Tibial nerve (tissue), 4 donors: ENCODE measurements at places on chromosomes 11 and 22.
A peak's percentile ranks its signal among the peaks of the same experiment; 100 is the strongest.

- H3K4me3 ChIP-seq: no peak overlapping the region
- no peak for DNase-seq
- H3K36me3 ChIP-seq: no peaks in the 10 kb centered on the region
- no peaks in the 10 kb centered on the region for H3K27me3 ChIP-seq
- no peak overlapping the region for H3K27ac ChIP-seq
Measured at GRCh38 chr22:17272511-17272991, 53.3 kb upstream of the ADA2 start.

- H3K4me3 ChIP-seq: peak overlapping the region; percentile 77
- no peaks in the 10 kb centered on the region for H3K27me3 ChIP-seq
- peaks cover 16% of the 10 kb centered on the region for H3K4me1 ChIP-seq
Measured at GRCh38 chr11:82899186-82899820, 927 bp downstream of the PRCP start.

DNA sequence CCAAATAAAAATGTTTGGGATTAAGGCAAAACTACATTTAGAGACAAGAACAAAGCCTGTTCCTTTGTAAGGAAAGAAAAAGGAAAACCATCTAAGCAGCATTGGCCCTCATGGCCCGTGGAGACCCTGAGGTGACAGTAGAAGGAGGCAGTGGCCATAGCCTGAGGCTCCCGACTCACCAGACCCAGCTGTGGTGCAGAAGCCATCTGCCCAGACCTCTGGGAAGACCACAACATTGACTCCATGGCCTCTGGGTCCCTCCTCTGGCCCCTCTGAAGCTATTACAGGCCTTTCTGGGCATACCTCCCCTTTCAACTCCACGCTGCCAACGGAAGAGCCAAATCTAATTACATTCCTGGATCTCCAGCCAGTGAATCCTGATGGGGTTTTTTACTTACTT lies 6.4 kb downstream of the PRAME start:
- no peaks in the 10 kb centered on the region for H3K27me3 ChIP-seq
- no peak overlapping the region for H3K27ac ChIP-seq
- H3K36me3 ChIP-seq: no peaks in the 10 kb centered on the region
- no peaks in the 10 kb centered on the region for H3K4me1 ChIP-seq
- no peak for DNase-seq
- no peak overlapping the region for H3K4me3 ChIP-seq

DNA sequence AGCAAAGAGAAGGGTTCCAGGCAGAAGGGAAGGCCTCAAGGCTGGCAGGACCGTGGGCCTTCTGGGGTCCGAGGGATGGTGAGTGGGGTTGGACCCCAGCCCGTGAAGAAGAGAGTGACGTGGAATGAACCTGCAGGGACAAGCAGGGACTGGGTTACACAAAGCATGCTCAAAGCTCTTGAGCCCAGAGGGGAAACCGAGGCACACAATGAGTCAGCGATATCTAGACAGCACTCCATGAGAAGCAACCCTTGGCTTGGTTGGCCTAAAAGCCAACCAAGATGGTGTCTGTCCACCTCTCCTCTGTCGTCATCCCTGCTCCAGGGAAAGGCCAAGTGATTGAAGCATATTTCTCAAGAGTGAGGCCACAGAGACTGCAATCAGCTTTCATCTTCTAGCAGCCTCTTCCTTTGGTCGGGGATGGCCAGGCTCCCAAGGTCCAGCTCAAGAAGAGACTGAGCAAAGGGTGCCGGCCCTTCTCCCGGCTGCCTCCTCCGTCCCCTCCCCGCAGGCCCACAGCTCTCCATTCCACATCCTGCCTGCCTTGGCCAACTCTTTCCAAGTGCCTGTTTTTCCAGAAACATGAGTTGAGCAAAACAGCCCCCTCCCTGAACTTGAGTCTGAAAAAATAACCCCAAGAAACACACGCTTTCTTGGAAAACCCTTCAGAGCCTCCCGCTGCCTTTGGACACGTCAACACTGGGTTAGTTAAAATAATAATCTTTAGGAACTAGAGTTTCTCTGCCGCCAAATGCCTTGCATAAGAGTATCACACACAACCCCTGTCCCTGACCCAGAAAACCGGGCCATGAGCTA lies 556.6 kb downstream of the MIAT start:
- peak overlapping the region; percentile 65 for H3K27ac ChIP-seq
- no peaks in the 10 kb centered on the region for H3K27me3 ChIP-seq
- H3K4me1 ChIP-seq: no peaks in the 10 kb centered on the region
- H3K4me3 ChIP-seq: no peak overlapping the region

- no peaks in the 10 kb centered on the region for H3K4me1 ChIP-seq
- no peaks in the 10 kb centered on the region for H3K27me3 ChIP-seq
- no peak for DNase-seq
- H3K4me3 ChIP-seq: no peak overlapping the region
- no peak overlapping the region for H3K27ac ChIP-seq
Measured at GRCh38 chr22:23938328-23939016, 22.5 kb downstream of the GSTT2B start.

GRCh38 chr11:16111690-16112089 lies 244.7 kb downstream of the SOX6 start:
- DNase-seq: no peak
- H3K4me3 ChIP-seq: no peak overlapping the region
- no peak overlapping the region for H3K27ac ChIP-seq
- H3K36me3 ChIP-seq: no peaks in the 10 kb centered on the region
- H3K27me3 ChIP-seq: no peaks in the 10 kb centered on the region

- no peak for DNase-seq
- H3K4me1 ChIP-seq: no peaks in the 10 kb centered on the region
- H3K27me3 ChIP-seq: no peaks in the 10 kb centered on the region
- H3K4me3 ChIP-seq: no peak overlapping the region
- H3K27ac ChIP-seq: no peak overlapping the region
Measured at GRCh38 chr22:47976219-47976618, 1213.8 kb downstream of the TBC1D22A start.

- H3K27me3 ChIP-seq: no peaks in the 10 kb centered on the region
- H3K4me1 ChIP-seq: peaks cover 4% of the 10 kb centered on the region
- peak overlapping the region; percentile 98 for H3K27ac ChIP-seq
Measured at GRCh38 chr11:64869571-64870175, 8.7 kb downstream of the EHD1 start.

GRCh38 chr22:29128891-29129807 lies 56.3 kb downstream of the KREMEN1 start:
- no peaks in the 10 kb centered on the region for H3K4me1 ChIP-seq
- H3K4me3 ChIP-seq: no peak overlapping the region
- no peak overlapping the region for H3K27ac ChIP-seq
- H3K36me3 ChIP-seq: peaks cover 58% of the 10 kb centered on the region

GRCh38 chr11:76639621-76640020 lies 30.9 kb downstream of the LRRC32 start:
- no peak for DNase-seq
- peaks cover 36% of the 10 kb centered on the region for H3K4me1 ChIP-seq
- no peaks in the 10 kb centered on the region for H3K27me3 ChIP-seq
- H3K27ac ChIP-seq: no peak overlapping the region

DNA sequence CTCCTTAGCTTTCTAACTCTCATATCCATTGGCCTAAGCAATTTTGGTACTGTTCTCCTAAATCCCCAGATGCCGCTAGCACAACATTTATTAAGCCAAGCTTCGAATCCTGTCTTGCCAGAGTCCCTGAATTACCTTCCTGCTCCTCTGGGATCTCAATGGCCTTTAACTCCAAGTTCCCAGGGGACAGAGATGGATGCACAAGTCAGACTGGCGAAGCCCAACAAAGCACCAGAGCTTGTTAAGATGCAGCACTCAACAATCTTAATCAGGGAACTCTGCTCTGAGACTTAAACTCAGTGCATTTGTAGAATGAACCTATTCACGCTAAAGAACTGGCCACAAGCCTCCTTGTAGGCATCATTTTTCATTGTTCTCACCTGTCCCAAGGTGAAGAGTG lies 9.4 kb downstream of the GALNT18 start:
- no peaks in the 10 kb centered on the region for H3K36me3 ChIP-seq
- no peaks in the 10 kb centered on the region for H3K4me1 ChIP-seq
- H3K27me3 ChIP-seq: no peaks in the 10 kb centered on the region
- no peak overlapping the region for H3K4me3 ChIP-seq
- no peak for DNase-seq
- H3K27ac ChIP-seq: no peak overlapping the region

DNA sequence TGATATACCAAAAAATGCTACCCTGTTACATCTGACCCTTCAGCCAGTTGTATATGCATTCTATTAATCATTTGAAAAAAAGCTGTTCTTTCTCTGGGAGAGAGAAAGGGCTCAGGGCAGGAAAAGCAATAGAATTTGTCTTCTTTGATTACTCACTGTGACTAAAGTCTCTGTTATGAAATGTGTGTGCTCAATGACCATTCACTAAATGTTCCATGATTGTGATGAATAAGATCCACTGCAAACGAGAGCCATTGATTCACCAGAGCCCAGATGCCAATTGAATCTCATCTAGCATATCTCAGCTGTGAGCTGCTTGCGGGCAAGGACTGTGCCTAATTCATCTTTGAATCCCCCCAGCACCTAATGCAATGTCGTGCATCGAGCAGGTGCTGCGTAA lies 184.3 kb downstream of the OPCML start:
- no peaks in the 10 kb centered on the region for H3K36me3 ChIP-seq
- no peak overlapping the region for H3K27ac ChIP-seq
- H3K4me1 ChIP-seq: no peaks in the 10 kb centered on the region

DNA sequence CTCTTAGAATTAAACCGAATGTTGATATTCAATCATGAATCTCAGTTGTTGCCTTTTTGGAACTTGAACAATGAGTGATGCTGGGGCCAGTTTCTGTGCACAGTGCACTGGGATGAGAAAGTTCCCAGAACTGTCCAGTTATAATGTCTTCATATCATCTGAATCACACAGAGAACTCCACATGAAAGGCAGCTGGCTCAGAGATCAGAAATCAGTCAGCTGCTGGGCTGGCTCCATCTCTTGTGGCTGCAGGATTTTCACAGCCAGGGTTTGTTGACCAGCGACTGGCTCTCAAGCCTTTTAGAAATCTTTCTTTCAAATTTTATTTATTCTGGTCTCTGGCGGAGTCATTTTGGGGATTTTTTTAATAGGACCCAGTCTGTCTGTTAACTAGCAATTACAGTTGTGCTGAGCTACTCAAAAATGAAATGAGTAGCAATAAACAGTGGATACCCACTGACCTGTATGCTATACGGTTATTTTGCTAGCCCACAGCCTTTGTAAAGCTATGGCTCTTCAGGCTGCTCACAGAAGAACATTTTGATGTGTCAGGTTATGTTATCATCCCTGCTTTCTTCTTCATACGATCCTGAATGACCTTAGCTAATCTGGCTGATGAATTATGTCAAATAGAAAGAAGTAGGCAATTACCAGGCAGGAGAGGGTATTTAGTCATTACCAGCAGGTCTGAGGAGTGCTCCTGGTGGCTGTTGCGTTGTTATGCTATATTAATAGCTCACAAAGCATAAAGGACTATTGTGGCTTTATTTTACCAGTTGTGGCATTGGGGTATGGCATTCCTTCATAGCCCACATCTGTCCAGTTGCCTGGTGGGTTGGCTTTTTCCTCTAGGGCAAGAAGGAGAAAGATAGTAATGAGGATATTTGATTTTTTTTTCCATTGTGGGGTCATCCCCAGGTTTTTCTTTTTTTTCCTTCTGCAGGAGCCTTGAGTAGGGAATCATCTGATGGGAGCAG lies 3.6 kb downstream of the FAT3 start:
- H3K27me3 ChIP-seq: no peaks in the 10 kb centered on the region
- H3K36me3 ChIP-seq: no peaks in the 10 kb centered on the region
- H3K27ac ChIP-seq: no peak overlapping the region
- DNase-seq: no peak
- H3K4me3 ChIP-seq: no peak overlapping the region

- peaks cover 29% of the 10 kb centered on the region for H3K4me1 ChIP-seq
- H3K4me3 ChIP-seq: no peak overlapping the region
- H3K27ac ChIP-seq: no peak overlapping the region
- H3K36me3 ChIP-seq: no peaks in the 10 kb centered on the region
- no peak for DNase-seq
Measured at GRCh38 chr11:86578727-86579405, 93.5 kb downstream of the ME3 start.

- H3K27ac ChIP-seq: no peak overlapping the region
- H3K4me1 ChIP-seq: peaks cover 40% of the 10 kb centered on the region
- no peaks in the 10 kb centered on the region for H3K36me3 ChIP-seq
- H3K27me3 ChIP-seq: no peaks in the 10 kb centered on the region
- no peak for DNase-seq
- no peak overlapping the region for H3K4me3 ChIP-seq
Measured at GRCh38 chr11:104091281-104092096, 55.0 kb downstream of the DDI1 start.

DNA sequence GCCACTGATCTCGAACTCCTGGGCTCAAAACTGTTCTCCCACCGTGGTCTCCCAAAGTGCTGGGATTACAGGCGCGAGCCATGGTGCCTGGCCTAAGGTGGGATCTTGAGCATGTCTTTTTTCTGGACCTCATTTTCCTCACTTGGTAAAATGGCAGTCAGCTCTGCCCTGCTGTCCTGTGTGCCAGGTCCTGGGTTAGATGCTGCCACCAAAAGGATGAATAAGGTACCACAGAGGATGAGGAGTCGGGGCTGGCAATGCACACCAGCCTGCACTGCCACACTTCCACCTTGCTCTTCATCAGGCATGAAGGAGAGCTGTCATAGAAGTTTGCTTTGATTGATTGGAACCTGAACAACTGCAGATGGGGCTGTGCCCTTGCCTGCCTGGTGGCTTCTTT lies 32.3 kb downstream of the ACO2 start:
- peaks cover 49% of the 10 kb centered on the region for H3K36me3 ChIP-seq
- no peaks in the 10 kb centered on the region for H3K4me1 ChIP-seq
- no peak overlapping the region for H3K27ac ChIP-seq
- H3K27me3 ChIP-seq: no peaks in the 10 kb centered on the region
- H3K4me3 ChIP-seq: no peak overlapping the region
